ENCODE measurements at places on chromosomes 1 and 21.

DNA sequence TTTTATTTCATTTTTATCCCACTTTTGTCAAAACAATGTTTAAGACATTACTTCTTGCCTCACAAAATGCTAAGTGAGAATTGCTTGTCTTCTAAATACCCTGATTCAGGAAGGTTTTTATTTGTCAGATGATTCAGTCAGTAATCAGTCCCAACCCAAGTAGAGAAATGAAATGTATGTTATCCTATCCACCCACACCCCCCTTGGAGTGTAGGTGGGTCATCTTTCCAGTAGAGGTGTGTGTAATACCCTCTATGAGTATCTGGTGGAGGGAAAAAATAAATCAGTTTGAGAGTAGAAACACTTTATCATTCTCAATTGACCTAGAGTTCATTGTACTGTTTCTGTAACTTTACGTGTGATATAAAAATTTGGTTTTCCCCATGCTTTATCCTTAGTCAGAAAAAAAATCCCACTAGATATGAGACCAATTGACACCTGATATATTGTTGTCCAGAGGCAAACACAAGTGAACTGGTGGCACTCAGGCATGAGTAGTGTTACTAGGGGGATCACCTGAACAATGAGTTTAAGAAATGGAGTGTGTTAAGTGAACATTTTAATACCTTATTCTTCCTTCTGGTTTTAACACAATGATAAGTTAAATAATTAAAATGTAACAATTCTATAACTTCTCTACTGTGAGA is 153.8 kb upstream of the C1orf105 start:
- DNase-seq, result no peak

GRCh38 chr1:160675641-160676410 is 29.0 kb upstream of the SLAMF1 start:
- DNase-seq, result peak; percentile 55

- no peak for DNase-seq
Measured at GRCh38 chr1:20658166-20658915, 2.8 kb downstream of the DDOST start.

- DNase-seq, result no peak
Measured at GRCh38 chr1:202012544-202013478, 2.4 kb downstream of the ELF3 start.

DNA sequence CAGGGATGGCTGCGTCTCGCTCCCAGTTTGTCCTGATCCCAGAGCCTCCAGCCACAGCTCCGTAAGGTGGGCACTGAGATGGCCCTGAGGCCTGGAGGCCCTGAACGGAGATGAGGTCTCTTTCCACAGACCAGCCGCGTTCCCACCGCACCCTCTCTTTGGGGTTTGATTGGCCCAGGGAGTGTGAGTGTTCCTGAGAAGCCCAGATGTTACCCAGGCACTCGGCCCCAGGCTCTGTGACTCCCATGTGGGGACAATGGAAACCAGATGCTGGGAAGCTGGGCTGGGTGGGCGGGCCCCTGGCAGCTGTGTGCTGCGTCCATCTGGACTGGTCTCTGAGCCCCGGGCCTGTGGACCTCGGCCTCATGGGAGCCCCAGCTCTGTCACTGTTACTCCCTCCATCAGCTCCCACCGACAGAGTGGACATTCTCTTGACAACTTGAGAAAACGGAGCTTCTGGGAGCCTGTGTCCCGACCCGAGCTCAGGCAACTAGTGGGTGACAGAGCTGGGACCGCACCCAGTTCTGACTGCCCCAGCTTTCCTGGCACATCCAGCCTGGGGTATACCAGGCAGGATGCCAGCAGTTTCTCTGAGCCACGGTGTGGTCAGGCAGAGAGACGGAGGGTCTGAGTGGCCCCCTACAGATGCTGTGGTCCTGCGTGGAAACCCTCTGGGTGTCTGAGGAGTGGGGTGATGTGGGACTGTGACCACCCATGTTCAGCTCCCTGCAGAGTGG is 9.8 kb upstream of the COL6A1 start:
- DNase-seq, result no peak

GRCh38 chr1:13478692-13479091 is 35.1 kb downstream of the LRRC38 start:
- DNase-seq, result no peak

- no peak for DNase-seq
Measured at GRCh38 chr1:192513196-192513595, 62.4 kb upstream of the RGS1 start.

DNA sequence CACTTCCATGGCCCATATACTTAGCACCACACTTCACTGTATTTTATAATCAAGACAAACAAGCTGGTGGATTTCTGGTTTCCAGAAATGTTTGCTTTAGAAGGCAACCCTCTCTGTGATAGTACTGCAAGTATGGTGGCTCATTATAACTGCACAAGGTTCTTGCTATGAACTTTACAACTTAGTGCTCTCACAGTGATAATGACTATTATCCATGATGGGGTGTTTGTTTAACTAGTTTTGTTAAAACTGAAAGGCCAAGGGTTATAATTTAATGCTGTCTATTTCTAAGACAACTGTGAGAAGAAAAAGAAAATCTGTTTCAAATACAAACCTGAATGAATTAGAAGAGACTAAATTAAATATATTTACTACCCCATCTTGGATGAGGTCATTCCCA is 903.2 kb downstream of the ADGRL2 start:
- DNase-seq, result no peak

- DNase-seq, result no peak
Measured at GRCh38 chr1:118927427-118928187, 60.5 kb downstream of the TBX15 start.

DNA sequence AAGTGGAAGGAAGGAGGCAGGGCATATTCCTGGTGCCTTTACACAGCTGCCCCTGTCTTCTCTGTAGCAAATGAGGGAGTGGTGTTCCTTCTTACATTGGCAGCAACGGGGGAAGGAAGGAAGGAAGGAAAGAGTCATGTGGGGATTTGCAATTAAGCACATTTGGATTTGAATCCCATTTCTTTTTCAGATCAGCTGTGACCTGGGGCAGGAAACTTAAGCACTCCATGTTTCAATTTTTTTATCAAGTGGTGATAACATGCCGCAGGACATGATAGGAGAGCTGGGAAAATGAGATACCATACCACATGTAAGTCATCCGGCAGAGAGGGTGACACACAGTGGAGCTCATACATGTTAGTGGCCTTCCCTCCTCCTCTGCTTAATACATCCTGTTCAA is 186.8 kb downstream of the APP start:
- no peak for DNase-seq

- no peak for DNase-seq
Measured at GRCh38 chr21:15029077-15029476, 35.7 kb downstream of the NRIP1 start.

- no peak for DNase-seq
Measured at GRCh38 chr1:1665815-1666251, 7.0 kb upstream of the CDK11B start.

- DNase-seq, result no peak
Measured at GRCh38 chr1:6473974-6474814, 8.2 kb upstream of the TNFRSF25 start.

DNA sequence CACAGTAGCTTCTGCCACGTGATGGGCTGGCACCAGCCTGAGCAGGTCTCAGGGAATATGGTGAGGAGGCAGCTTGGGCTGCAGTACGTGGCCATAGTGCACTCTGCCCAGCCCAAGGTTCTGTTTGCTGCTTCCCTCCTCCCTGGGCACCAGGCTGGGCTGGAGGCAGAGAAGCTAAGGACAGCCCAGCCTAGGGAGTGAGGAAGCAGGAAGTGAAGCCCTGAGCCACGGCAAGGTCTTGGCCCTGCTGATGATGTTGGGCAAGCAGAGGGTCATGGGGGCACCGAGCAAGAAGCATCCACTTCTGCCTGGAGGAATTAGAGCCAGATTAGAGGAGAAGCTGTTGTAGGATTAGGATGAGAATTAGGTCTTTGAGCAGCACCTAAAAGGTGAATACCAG is 326.7 kb upstream of the VAMP3 start:
- no peak for DNase-seq

- no peak for DNase-seq
Measured at GRCh38 chr1:13588946-13589796, 5.5 kb downstream of the PDPN start.

GRCh38 chr1:168627370-168627769 is 51.0 kb downstream of the XCL1 start:
- no peak for DNase-seq

GRCh38 chr1:14803002-14803789 is 204.7 kb downstream of the KAZN start:
- no peak for DNase-seq

DNA sequence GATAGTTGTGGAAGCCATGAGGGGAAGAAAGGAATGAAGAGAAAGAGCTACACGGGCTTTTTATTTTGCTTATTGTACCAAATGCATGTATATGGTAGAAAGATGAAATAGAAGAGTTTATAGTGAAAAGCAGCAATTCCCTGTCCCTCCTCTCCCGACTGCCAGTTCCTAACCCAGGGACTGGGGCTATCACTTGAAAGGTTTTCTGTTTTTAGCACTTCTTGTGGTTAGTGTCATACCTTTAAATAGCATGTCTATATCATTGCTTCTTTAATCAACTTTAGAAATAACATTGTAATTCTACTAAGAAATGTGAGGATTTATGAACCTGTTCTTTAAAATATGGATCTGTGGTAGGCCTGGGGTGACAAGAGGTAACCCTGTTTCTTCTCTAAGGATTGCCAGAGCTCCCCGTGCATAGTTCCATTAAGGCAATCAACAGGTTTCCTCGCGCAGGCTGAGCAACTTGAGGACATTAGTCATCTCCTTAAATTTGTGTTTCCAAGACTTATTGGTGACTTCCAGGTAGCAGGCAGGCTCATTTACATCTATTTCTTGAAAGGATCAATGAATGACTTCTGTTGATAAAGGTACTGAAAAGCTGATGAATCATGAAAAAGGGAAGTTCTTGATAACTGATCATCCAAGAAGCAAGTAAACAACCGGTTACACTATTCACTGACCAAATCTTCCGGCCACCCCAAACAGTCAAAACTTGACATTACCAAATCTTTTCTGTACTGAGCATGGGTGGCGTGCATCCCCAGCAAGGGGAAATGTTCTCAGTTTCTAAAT is 37.8 kb upstream of the S1PR1 start:
- no peak for DNase-seq

GRCh38 chr1:55519937-55520683 is 304.9 kb upstream of the USP24 start:
- no peak for DNase-seq

Measured in stimulated activated CD8-positive, alpha-beta memory T cell treated with anti-CD3 and anti-CD28 coated beads, Interleukin-4, amount 100 ng/mL, for 1 hour (primary cell).